NCI-H1930 (cell line): ENCODE measurements at places on chromosomes 4 and X.

GRCh38 chr4:6917461-6918271 lies 8.0 kb downstream of the TBC1D14 start:
- peak; percentile 56 for DNase-seq

GRCh38 chr4:137576446-137576845 lies 44.2 kb upstream of the PCDH18 start:
- DNase-seq, result no peak

- no peak for DNase-seq
These were observed 529.9 kb downstream of the MID1IP1 start for GRCh38 chrX:39331082-39331704.

DNA sequence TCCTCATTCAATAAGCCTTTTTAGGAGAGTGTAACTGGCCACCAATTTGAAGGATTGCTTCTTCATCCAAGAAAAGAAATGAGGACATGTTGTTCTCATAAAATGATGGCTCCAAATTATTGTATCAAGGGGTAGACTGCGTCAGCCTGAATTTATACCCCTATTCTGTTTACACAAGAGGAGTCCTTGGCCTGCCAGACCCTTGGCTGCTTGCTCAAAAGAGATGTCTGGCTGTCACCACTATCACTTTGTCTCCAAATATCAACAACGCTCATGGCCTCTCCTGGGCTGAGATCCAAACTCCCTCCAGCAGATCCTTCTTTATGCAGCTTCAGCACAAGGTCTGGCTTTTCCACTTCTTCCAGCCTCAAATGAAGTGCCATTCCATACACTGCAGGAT lies 127.9 kb downstream of the OR13H1 start:
- no peak for DNase-seq
